NCI-H2171 (cell line): ENCODE measurements at places on chromosomes 5 and 9.
A peak's percentile ranks its signal among the peaks of the same experiment; 100 is the strongest.

DNA sequence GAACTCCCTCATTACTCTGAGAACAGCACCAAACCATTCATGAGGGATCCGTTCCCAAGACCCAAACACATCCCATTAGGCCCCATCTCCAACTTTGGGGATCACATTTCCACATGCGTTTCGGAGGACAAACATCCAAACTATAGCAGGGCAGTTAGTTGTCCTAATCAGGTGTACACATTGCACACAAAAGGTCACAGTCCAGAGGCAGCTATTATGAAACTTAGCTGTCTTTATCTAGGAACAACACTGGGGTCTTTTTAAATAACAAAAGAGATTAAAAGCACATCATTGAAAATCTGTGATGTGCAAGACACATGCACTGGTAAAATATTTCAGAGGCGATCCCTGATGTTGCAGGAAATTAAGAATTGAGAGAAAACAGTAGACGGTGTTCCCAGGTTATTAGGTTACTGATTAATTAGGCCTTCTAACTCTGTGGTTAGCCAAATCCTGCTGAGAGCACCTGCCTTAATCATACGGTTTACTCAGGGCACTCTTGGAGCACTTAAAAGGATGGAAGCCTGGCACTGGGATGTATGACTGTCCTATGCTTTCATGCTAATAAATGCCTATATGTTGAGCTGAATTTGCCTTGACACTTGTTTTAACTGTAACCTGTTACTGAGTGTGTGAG, 1574.5 kb upstream of the WWC1 start:
- DNase-seq: no peak

GRCh38 chr5:141084487-141084989, 9.9 kb upstream of the PCDHB2 start:
- DNase-seq: no peak

DNA sequence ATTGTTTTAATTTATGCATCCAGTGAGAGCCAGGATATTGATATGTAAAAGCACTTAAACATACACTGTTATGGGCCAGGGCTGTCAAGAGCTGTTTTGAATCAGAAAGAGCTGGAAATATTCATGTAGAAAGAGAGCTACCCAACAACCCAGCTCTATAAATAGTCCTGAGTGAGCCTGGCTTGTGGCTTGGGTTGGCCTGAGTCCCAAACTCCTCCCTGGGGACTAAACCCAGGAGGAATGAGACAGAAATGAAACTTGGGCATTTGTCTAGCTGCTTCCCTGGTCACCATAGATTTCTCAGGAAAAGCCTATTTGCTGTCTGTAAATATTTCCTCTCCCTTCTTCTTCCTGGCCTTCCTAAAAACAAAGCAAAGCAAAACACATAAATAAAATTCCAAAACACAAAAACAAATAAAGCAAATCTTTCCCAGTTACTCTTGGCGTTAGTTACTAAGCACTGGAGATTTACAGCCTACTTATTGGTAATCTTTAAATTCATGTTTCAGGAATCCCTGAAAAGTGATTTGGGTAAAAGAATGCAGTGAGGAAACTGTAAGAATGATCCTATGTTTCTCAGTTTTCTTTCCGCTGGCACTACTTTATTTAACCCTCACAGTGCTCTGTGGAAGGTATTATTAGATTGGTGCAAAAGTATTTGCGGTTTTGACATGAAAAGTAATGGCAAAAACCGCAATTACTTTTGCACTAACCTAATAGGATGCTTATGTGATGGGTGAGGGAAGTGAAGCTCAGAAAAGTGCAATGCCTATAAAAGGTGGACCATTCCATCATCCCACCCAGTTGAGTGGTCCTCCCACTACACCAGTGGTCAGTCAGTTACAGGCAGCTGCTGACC, 111.8 kb downstream of the CARTPT start:
- DNase-seq: peak; percentile 5

DNA sequence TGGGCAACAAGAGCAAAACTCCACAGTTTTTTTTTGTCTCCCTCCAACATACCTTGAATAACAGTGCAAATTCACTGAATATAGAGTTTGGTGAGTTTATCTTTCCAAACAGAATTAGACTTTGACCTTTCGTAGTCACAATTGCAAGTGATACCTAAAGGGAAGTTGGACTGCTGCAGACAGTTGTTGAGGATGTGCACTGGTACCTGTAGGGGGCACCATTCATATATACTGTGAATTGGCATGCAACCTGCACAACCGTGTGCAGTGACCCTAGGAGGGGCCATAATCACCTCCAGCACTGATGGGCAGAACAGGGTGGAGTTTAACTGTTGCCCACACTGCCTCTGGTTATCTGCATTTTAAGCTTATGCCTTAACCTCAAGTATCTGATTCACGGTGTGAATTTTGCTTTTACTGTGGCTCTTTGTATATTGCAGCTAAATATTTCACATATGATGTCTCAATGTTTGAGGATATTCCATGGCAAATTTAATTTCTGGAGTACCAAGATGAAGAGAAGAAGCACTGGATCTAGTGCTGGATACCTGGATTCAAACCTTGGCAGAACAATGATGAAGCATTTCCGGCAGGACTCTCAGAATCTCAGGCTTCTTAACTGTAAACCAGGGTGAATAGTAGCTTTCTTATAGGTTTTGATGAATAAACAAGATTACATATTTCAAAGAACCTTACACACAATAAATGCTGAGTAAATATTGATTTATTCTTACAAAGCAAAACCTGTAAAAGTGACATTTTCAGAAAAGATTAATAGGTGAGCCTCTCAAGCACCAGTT, 144.3 kb downstream of the ACTBL2 start:
- DNase-seq: no peak

- DNase-seq: no peak
Observed at GRCh38 chr9:116686135-116686534, 970 bp upstream of the TRIM32 start.

DNA sequence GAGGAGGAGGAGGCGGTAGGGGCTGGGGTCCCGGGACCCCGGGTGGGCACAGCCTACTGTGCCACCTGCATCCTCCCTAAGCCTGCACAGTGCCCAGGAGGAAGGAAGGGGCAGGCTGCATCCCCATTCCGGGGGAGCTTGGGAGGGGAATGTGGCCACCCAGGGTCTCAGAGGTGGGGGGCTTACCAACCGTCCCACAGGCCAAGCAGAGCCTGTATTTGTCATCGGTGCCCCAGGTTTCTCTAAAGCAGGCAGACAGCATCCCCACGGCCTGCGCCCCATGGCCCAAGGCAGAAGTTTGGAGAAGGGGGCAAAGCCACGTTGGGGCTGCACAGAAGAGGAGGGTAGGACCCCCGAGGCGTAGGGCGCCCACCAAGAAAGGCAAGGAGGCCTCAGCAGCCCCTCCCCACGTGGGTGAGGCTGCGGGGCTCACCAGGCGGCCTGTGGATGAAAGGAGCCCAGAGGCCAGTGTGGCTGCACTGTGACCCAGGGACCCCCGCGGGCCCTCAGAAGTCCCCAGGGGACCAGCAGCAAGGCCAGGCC, 507 bp upstream of the GPSM1 start:
- DNase-seq: no peak

- DNase-seq: no peak
Observed at GRCh38 chr9:76893395-76893932, 12.4 kb downstream of the PRUNE2 start.

GRCh38 chr5:137069358-137069757, 429.8 kb downstream of the SPOCK1 start:
- DNase-seq: no peak

- no peak for DNase-seq
Observed at GRCh38 chr9:130728721-130729120, 35.1 kb downstream of the EXOSC2 start.

DNA sequence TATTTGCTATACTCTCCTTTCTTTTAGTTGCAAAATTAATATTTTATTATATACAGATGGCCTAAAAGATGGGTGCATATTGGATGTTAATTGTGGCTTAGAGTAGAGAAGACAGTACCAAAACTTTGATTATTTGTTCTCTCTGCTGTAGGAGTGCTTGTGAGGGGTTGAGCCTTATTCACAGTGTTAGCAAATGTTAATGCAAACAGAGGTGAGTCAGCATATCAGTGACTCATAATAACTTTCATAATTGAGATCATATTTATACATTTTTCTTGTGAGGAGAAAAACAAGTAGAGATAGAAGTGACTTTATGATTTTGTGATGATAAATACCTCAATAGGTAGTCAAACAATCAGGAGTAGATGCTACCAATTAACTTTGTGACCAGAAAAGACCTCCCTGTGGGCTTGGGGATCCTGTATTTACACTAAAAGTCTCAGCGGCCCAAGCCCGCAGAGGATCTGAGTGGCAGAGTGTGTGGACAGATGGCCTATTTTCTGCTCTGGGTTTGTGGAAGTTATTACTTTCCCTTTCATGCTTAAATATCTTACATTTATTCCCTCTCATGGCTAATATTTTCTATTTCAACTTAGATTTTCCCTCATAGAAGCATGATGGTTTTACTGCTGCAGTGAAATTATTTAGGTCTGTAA, 226.5 kb downstream of the TAF11L14 start:
- no peak for DNase-seq

DNA sequence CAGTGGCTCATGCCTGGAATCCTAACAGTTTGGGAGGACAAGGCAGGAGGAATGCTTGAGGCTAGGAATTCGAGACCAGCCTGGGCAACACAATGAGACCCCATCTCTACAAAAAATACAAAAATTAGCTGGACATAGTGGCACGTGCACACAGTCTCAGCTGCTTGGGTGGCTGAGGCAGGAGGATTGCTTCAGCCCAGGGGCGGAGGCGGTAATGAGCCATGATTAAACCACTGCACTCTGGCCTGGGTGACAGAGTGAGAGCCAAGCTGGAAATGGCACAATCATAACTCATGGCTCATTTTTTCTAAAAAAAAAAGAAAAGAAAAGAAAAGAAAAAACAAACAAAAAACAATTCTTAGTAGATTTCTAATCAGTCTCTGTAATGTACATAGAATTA, 446.2 kb downstream of the ELAVL2 start:
- DNase-seq: no peak

GRCh38 chr9:29422438-29422837, 1849.2 kb upstream of the C9orf72 start:
- DNase-seq: no peak
